ENCODE measurements at places on chromosomes 12 and 14. TPM values are rescaled to one million over a fixed set of nuclear protein-coding genes. Genes with fewer than 3 reads are reported as not detected.

Gene CCDC184
- total RNA-seq: 1.2 TPM

Gene CD163
- not detected for total RNA-seq

Gene IFT43
- 36.7 TPM for total RNA-seq

Gene GPR84
- not detected for total RNA-seq

Gene FIGNL2
- total RNA-seq: not detected

Gene CLEC6A
- not detected for total RNA-seq

Gene BCL2L14
- total RNA-seq: not detected

Gene INSM2
- not detected for total RNA-seq

Gene KRT72
- total RNA-seq: not detected

Gene RERG
- total RNA-seq: 0.14 TPM

Gene MYF6
- not detected for total RNA-seq

Gene LRRIQ1
- total RNA-seq: 0.15 TPM

Gene ESPL1
- 22.6 TPM for total RNA-seq

Gene TEX52
- total RNA-seq: not detected
